ENCODE measurements at places on chromosomes 6 and 20.

GRCh38 chr6:41535766-41536165 lies 10.4 kb upstream of the FOXP4 start:
- no peak for DNase-seq

DNA sequence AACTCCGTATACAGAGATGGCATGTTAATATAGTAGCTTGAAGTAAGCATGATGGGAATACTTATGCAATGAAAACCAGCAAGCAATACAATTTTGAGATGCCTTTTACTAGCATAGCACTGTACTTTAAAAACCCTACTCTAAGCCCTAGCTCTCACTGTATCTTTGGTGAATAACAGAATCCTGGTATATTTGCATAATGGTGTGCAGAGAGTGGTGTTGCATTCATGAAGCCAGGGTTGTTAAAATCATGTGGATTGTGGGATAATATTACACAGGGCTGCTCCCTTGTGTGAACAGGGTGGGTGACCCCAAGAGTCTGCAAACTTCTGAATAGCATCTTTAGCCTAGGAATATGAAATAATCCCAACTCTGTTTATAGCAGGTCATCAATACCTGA lies 105.2 kb upstream of the BMP2 start:
- no peak for DNase-seq

GRCh38 chr6:63637865-63638445 lies 2.4 kb downstream of the PHF3 start:
- no peak for DNase-seq

DNA sequence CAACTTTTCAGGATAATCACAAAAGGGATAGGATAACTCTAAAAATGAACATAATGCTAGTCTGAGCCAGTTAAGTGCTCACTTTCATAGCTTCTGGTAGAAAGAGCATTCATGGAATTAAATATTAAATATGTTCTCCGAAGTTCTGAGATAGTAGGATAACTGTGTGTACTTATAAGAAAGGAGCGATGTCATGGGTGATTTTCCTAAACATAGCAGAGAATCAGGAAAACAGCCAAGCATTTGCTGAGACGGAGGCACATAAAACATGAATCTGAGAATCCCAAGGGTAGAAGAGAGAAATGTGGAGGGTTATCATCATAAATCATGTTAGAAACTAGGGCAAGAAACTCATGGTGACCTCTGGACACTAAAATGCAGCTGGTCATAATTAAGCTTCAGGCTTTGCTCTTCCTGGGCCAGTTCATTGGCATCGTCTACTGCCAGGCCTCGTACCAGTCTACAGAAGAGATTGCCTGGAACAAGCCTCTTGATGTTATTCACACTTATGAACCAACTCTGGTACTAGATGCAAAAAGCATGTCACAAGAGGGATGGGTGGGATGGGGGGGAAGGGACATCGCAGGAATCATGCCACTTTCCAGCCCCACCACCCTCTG lies 436.6 kb downstream of the PRKN start:
- no peak for DNase-seq

- no peak for DNase-seq
Measured at GRCh38 chr6:166989427-166990032, 9.7 kb upstream of the CEP43 start.

DNA sequence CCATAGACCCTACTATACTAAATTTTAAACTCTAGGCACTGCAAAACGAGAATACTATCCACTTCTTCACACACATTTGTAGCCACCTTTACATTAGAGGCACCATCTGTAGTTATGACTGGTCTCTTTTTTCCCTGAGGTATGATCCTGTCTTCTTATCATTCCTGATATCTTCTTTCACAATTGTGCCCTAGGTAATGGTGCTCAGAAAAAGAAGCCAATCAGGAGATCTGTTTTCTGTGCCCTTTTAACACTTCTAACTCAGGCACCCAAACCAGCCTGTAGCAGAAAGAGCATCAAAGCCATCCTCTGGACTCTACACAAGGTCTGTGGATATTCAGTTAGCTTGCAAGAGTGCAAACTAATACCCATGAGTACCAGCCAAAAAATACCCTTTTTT lies 149.7 kb upstream of the SGK1 start:
- DNase-seq: no peak

- no peak for DNase-seq
Measured at GRCh38 chr20:54284928-54285704, 77.2 kb downstream of the PFDN4 start.

- DNase-seq: no peak
Measured at GRCh38 chr6:140480852-140481251, 1106.4 kb upstream of the CITED2 start.

DNA sequence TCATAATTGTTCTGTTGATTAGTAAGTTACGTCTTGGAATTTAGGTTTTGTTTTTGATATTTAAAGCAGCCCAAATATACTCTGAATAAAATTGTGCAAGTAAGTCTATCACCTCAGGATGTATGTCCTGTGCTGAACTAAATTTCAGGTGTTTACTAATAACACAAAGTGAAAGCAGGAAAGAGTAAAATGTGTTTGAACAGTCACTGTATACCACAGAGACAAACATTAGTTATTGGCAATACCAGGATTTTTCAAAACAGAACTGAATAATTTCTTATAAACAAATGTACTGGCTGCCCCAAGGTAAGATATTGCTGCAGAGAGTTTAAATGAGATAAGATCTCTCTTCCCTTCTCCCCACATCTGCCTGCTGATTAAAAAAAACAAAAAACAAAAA lies 404.7 kb upstream of the RUNX2 start:
- DNase-seq: no peak

- DNase-seq: no peak
Measured at GRCh38 chr6:42316981-42317380, 99.3 kb upstream of the MRPS10 start.

- no peak for DNase-seq
Measured at GRCh38 chr6:75952128-75952527, 120.3 kb downstream of the IMPG1 start.

GRCh38 chr20:48958743-48959142 lies 37.2 kb downstream of the ARFGEF2 start:
- no peak for DNase-seq

GRCh38 chr6:17980329-17980728 lies 7.1 kb downstream of the KIF13A start:
- no peak for DNase-seq

GRCh38 chr6:105832313-105832761 lies 253.8 kb upstream of the PRDM1 start:
- no peak for DNase-seq

DNA sequence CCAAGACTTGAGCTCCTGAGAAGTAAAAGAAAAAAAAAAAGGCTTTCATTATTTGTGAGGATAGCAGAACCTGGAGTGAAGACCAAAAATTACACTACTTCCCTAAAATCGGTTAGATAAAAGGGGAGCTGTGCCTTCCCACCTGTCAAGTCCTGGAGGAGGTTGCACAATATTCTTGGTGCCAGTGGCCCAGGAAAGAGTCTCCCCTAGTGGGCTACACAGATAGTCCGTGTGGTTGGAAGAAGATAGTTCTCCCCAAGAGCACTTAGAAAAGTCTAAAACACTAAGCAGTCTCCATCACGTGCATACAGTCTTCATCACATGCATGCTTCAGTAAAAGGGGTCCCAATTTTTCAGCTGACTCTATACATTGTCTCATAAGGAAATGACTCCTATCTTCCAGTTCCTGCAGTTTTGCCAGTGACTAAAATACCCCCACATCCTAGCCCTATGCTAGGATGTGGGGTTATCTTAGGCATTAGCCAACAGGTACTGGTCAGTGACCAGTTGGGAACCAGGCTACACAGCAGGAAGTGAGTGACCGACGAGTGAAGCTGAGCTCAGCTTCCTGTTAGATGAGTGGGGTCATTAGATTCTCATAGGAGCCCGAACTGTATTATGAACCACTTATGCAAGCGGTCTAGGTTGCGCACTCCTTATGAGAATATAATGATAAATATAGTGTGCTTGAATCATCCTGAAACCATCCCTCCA lies 199.5 kb upstream of the FAM83B start:
- DNase-seq: no peak

- no peak for DNase-seq
Measured at GRCh38 chr6:167298127-167298526, 7.0 kb downstream of the UNC93A start.

GRCh38 chr20:35013421-35014411 lies 58.0 kb downstream of the MYH7B start:
- no peak for DNase-seq

DNA sequence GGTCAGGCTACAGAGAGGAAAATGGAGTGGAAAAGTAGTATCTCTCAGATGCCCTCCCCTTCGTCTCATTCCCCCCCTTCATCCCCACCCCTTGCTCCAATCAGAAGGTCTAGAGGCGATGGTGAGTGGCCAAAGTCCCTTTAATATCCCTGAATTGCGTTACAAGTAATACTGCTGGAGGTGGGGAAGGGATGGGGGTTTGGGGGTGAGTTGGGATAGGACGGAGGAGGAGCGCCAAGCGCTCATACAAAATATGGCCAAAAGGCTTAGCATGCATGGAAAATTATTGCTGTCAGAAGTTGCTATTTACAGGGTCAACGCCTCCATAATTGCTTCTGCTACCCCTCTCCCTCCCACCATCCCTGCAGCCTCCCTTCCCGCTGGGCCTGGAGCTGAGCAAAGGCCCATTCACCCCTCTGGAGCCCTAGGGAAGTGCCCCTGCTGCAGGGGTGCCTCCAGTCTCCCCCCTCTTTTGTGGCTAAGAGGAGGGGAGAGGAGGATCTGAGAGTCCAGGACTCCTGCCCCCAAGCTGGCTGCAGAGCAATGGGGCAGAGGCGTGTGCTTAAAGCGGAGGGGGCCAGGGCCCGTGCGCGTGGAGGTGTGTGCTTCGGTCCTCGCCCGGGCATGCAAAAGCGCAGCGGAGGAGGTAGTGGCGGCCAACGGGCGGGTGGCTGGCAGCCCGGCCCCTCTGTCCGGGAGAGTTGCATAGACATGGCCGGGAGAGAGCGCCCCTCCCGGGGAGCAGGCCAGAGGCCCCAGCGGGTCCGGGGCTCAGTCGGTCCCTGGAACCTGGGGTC lies 8.7 kb upstream of the SRXN1 start:
- no peak for DNase-seq

DNA sequence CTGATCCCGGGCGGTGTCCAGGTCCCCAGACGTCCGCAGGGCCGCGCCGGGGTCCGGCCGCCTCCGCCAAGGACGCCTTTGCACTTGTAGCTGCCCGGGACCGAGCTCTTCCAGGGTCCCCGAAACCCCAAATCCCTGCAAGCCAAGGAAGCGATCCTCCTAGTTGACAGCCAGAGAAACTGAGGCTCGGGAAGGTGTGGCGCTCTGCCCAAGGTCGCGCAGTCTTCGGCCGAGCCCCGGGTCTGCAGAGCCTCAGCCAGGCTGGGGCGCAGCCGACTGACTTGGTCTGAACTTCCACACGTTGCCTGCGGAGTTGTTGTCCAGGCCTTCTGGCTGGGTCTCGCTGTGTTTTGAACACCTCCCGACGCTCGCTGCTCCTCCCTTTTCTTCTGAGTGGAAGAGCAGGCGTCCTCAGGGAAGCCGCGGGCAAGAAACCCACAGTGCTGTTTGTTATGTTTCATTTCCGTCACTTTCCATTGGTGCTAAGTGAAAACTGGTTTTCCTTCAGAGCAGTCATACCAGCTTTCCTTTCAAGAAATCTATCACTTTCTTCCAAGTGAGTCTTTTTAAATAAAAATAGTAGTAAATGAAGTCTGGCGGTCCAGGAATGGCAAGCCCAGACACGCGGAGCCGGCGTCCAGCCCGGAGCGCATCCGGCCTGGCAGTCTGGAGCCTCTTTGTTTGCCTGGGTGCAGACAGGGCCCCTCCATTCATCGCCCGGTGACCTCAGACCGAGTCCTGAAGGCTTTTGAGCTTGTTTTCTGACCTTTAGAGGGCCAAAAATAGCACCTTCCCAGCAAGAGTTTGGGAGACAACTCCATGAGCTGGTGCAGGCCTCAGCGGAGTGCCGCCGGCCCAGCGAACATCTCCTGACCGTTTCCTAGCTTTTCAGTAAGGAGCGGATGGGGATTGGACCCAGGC lies 698 bp downstream of the FAM210B start:
- no peak for DNase-seq

GRCh38 chr20:17560344-17561074 lies 9.4 kb upstream of the DSTN start:
- no peak for DNase-seq

DNA sequence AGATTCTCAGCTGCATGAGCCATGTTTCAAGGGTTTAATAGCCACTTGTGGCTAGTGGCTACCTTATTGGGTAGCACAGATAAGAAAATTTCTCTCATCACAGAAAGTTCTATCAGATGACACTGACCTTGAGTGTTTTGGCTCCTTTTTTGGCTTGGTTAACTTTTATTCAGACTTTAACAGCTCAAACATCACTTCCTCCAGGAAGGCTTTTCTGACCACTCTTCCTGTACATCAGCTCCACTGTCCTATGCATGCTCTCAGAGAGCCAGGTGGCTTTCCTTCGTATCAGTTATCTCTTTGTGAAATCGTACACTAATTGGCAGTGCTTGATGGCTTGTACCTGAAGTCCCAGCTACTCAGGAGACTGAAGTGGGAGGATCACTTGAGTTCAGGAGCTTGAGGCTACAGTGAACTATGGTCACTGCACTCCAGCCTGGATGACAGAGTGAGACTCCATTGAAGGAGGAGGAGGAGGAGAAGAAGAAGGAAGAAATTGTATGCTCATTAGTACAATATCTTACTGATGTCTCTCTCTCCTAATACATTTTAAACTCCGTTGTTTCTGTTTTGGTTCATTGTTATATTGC lies 10.7 kb downstream of the MAFB start:
- no peak for DNase-seq

DNA sequence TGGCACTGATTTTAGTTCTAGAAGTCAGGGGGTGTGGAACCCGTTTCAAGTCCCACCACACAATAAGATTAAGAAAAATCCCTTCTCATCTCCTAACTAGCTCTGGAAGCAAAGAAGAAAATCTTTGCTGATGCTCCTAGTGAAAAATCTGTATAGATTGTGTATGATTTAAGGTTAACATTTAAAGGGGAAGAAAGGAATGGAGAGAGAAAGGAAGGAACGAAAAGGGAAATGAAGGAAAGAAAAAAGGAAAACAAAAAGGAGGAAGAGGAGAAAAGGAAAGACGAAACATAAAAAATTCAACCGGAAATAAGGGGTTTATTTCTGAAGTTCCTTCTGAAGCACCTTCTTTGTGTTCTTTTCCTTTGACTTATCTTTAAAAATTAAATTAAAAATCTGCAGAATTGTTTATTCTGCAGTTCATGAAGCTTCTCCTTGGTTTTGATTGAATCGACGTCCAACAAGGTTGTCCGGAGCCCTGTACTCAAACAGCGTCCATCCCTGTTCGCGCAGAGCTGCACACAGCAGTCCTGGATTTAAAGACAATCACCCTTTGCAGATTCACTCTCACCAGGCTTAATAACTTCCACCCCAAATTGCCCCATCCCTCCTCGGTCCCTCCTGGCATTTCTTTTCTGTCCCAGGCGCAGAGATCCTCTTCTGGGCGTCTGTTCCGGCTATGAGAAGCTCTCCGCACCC lies 1.6 kb upstream of the TFAP2B start:
- DNase-seq: no peak

GRCh38 chr6:113997116-113997515 lies 26.2 kb upstream of the HDAC2 start:
- no peak for DNase-seq

GRCh38 chr6:84243240-84243639 lies 15.8 kb upstream of the CEP162 start:
- DNase-seq: no peak

GRCh38 chr6:7196685-7197283 lies 89.0 kb downstream of the RREB1 start:
- DNase-seq: no peak

Data from GOT3 (cell line).